ENCODE measurements at places on chromosomes 7 and 10.
A peak's percentile ranks its signal among the peaks of the same experiment; 100 is the strongest.

DNA sequence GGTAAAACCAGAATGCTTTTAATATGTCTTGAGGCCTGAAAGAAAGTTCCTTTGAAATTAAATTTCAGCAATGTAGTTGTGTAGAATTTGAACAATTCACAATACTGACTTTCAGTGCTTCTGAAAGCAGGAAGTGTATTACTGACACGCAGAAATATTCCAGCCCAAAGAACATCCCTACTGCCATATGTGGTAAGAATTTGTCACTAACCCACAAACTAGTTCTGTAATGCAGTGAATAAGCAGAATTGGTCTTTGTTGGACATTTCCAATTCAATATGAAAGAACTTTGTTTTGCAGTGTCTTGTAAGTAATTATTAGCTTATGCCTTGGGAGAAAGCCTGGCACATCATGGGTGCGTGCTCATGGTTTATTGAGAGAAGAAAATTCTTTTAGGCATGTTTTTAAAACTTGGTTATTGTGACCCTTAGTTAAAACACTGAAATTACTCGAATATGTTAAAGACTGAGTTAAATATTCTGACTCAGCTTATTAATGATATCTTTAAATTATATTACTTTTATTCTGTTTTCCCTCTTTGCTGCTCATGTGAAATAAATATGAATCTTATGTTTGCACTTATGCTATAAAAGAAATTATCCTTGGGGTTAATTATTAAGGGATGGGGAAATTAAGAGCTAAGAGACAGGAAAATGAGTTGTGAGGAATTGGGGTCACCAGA is 33.4 kb downstream of the PTPN12 start:
- peak; percentile 38 for DNase-seq

DNA sequence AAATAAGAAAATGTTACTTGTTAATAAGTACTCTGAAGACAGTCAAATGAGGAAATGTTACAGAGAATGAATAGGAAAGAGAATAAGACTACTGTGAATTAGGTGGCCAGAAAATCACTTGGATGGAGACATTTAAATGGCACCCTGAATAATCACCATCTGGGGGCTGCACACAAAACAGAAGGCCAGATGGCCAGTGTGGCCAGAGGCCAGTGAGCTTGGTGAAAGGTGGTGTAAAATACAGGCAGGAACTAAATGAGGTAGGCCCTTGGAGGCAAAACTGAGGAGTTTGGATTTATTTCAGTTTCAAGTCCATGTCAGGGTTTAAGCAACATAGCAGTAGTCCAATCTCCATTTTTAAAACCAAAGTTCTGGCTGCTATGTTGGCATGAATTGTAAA is 126.7 kb downstream of the TSPAN12 start:
- no peak for DNase-seq

DNA sequence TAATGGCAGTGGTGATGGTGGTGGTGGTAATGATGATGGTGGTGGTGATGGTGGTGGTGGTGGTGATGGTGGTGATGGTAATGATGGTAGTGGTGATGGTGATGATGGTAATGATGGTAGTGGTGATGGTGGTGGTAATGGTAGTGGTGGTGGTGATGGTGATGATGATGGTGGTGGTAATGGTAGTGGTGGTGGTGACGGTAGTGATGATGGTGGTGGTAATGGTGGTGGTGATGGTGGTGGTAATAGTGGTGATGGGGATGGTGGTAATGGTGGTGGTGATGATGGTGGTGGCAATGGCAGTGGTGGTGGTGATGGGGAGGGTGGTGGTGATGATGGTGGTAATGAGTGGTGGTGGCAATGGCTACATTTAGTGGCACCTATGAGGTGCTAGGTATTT is 105.7 kb downstream of the GRK5 start:
- DNase-seq = no peak

DNA sequence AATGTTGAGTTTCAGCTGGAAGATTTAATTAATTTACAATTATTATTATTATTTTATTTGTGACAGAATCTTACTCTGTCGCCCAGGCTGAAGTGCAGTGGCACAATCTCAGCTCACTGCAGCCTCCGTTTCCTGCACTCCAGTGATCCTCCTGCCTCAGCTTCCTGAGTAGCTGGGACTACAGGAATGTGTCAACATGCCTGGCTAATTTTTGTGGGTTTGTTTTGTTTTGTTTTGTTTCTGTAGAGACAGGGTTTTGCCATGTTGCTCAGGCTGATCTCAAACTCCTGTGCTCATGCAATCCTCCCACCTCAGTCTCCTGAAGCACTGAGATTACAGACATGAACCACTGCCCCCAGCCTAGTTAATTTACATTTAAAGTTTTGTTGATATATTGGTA is 93.8 kb upstream of the MEOX2 start:
- peak; percentile 76 for DNase-seq

DNA sequence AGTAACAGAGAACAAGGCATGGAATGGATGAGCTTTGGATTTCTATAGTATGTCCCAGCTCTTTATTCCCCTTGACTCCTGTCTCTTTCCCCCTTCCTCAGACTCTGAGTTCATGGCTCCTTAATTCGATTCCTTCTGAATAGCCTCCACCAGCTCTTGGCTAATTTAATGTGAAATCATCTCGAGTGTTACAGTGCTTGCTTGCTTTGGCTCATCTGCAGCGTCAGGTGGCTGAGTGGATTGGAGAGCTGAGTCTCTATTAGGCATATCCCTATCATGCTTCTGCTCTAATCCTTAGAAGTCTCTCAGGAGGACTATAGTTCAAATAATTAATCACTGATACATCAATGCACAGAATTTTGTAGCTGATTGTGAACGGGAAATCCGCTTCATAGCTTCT is 134.6 kb downstream of the LRRC4 start:
- no peak for DNase-seq

DNA sequence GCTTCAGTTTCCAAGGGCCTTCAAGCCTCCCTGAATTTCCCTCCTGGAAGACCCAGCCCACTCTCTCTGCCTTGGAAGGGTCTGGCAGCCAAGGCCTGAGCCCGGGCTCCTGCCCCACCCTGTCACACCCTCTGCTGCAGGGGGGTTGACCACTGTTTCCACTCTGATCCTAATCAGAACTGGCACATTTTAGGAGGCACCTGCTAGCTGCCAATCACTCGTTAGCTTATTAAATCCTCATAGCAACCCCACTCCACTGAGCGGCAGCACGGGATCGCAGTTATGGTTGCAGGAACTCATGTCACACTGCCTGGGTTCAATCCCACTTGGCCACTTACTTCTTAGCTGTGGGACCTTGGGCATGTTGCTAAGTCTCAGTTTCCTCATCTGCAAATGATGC is 12.9 kb downstream of the HSPB1 start:
- DNase-seq = no peak

DNA sequence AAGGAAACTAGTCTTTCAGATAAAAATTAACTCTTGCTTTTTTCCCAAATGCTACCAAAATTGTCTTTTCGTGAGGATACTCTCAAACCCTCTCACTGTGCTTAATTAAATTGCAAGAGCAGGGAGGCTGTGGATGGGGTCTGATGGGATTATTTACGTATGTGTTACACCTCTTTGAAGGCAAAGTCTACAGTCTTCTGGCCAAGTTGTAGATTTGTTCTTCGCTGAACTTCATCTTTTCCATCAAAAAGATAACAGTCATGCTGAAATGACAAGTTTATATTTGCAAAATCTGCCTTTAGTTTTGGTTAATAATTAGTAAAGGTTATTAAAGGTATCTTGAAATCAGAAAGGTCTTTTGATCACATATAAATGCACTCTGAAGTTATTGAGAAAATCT is 22.7 kb downstream of the A1CF start:
- no peak for DNase-seq

DNA sequence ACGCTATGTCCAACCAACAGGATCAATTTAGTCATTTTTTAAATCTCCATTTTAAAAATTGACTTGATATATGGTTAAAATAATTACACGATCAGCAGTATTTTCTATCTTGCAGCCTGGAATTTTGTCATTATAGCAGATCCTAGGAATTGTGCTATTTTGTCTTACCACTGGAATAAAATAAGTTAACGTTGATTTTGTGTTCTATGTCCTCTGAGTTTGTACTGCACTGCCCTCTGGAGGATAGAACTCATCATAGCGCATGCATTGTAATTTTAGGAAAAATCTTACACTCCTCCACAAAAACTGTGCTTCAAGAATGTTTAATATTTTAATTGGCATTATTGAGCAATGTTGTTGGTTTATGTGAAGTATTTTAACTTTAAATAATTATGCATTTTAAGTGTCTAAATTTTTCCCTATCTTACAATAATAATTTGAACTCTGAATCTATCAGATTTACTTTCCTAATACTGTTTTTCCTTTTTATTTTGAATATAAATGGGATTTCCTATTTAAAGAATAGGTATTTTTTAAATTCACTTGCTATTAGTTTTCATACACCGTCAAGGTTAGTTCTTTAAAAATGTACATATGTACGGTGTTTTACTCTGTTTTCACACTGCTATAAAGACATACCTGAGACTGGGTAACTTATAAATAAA is 220.1 kb downstream of the PPP1R3A start:
- DNase-seq = peak; percentile 11

GRCh38 chr7:101391991-101392390 is 29.3 kb downstream of the COL26A1 start:
- no peak for DNase-seq

DNA sequence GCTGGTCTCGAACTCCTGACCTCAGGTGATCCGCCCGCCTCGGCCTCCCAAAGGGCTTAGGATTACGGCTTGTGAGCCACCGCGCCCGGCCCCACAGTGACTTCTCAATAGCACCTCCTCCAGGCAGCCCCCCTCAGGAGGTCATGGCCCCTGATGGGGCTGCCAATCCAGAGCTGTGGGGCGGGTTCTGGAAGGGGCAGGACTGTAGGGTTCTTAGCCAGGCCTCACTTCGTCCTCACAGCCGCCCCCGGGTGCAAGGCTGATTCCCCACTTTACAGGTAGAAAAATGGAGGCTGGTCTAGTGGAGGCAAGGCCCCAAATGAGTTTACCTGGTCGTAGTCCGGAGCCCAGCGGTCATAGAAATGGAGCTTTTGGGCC is 638 bp downstream of the METTL27 start:
- no peak for DNase-seq

- no peak for DNase-seq
These were observed 295.9 kb downstream of the PTEN start for GRCh38 chr10:88159127-88159829.

DNA sequence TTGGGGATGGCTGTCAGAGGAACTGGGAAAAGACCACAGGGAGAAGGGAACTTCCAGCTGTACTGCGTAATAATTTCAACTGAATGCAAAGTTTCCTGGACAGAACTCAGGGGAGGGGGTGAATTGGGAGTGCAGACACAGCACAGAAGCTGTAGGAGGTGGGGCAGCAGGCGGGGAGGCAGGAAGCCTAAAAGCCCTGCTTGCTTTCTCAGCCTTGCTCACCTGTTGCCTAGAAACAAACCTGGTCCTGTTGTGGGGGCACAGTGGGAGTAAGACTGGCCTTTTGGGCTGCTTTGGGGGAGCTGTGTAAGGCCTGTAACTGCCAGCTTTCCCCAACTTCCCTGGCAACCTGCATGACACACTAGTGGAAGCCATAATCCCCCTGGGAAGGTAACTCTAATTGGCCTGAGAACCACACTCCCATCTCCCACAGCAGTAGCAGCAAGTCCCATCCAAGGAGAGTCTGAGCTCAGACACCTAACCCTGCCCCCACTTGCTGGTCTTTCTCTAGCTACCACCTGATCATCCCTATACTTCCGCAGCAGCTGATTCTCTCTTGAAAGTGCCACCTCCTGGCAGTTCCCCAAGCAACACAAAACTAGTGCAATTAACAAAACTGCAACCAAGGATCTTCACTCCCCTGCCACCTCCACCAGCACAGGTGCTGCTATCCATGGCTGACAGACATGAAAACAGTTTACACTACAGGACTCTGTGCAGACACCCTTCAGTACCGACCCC is 1239.3 kb downstream of the SORCS1 start:
- DNase-seq = no peak

- DNase-seq = no peak
These were observed 4.6 kb upstream of the SMARCD3 start for GRCh38 chr7:151252961-151253711.

GRCh38 chr7:51965454-51965853 is 648.8 kb upstream of the COBL start:
- no peak for DNase-seq

DNA sequence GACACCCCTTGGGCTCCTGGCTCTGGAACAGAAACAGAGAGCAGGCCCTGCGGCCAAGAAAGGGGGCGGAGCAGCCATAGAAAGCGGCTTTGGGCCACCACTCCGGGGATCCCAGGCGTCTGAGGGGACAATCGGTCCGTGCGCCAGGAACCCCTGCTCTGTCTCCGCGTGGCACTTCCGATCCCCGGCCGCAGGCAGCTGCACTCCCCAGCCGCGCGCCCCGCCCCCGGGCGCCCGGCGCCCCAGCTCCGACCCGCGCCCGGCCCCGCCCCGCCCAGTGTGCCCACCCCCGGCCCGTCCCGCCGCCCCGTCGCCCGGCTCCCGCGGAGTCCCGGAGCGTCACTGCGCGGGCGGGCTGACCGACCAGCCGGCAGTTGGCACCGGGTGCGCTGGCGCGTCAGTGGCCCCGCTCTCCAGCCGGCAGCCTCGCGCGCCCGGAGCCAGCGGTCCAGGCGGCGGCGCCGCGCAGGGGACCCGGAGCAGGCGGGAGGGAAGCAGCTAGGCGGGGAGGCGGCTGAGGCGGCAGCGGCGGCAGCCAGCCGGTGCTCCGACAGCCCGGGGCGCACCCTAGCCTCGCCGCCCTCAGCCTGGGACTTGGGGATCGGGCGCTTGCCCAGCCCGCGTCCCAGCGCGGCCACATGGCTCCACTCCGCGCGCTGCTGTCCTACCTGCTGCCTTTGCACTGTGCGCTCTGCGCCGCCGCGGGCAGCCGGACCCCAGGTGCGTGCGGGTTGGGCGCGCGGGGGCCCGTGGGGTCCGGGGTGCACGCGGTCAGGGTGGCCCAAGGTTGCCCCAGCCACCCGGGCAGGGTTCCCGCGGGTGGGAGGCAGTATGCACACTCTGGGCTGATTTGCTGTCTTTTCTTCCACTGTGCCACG is at the start of gene ADAMTS14:
TSS of gene ADAMTS14 (plus strand) at position 342 of the 878 bp plus-strand sequence. CDS start at position 639, 297 bp downstream.
- peak; percentile 34 for DNase-seq

GRCh38 chr7:136857573-136857972 is 10.9 kb upstream of the CHRM2 start:
- peak; percentile 8 for DNase-seq

DNA sequence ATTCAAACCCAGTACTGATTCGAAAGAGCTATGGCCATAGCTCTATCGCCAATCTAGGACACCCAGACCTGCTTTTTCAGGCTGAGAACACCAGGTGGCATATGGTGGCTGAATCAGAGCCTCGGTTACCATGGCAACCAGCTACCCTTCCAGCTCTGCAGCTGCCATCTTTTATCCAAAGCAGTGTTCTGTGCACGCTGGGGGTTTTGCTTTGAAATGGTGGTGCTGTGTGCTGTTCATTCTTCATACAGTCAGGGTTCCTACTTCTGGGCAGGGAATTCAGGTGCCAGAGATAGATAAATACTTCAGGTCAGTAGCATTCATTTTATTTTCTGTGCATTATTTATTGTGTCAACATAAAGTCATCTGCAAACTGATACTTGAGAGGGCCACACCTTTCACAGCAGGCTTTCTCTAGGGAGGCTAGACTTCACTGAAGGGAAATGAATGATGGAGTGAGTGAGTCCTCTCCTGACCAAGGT is 85.4 kb downstream of the AKR1D1 start:
- peak; percentile 81 for DNase-seq

DNA sequence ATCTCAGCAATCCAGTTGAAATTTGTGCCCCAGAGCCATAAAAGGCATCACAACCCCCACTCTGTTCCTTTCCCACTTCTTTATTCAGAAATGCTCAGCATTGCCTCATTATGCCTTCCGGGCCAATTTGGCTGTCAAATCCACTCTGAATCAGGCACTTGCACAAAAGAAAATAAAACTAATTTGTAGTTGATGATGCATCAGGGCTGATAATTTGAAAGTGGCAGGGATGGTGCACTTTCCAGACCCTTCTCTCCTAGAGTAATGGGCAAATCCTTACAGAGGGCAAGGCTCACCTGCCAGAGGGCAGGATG is 147.9 kb upstream of the PDE1C start:
- no peak for DNase-seq
